ENCODE measurements at places on chromosomes 5 and 9.

- DNase-seq = no peak
Measured at GRCh38 chr5:125837866-125838265, 585.3 kb upstream of the GRAMD2B start.

GRCh38 chr5:93588352-93589151 is 5.5 kb downstream of the NR2F1 start:
- no peak for DNase-seq

- DNase-seq = no peak
Measured at GRCh38 chr5:90601468-90601867, 42.9 kb downstream of the ADGRV1 start.

GRCh38 chr5:154603953-154604679 is 126.1 kb upstream of the HAND1 start:
- DNase-seq = peak; percentile 47

GRCh38 chr9:109843641-109844040 is 63.6 kb downstream of the PALM2AKAP2 start:
- DNase-seq = no peak

DNA sequence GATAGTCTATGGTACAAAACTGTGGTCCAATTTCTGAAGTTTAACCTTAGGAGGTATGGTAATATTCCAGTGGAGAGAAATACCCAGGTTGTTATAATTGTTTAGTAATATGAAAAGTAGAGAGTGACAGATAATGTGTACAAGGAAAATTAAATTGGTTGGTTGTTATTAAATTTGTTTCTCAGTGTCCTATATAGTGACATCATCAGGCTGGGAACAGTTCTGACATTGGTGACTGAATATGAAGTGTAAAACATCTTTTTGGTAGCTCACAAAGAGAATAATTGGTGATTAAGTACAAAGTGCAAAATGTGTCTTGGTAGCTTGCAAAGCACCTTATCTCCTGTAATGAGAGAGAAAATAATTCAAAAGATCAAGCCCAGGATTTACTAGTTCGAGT is 1806.1 kb upstream of the CDH6 start:
- no peak for DNase-seq

DNA sequence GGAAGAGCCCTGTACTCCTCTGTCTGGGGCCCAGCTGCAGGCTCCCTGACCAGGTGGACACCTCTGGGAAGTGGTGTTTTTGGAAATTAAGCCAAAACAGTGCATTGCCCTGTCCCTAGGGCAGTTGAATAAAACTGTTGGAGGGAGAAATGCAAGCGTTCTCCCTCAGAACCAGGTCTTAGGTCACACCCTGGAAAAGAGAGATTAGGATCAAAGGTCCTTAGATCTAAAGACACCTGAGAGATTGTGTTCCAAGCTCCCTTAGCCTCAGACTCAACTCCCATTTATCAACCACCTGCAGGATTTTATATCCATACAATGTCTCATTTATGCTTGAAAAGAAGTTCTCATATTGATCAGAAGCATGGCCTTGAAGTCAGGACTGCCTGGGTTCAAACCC is 64.8 kb downstream of the PAPPA start:
- no peak for DNase-seq

DNA sequence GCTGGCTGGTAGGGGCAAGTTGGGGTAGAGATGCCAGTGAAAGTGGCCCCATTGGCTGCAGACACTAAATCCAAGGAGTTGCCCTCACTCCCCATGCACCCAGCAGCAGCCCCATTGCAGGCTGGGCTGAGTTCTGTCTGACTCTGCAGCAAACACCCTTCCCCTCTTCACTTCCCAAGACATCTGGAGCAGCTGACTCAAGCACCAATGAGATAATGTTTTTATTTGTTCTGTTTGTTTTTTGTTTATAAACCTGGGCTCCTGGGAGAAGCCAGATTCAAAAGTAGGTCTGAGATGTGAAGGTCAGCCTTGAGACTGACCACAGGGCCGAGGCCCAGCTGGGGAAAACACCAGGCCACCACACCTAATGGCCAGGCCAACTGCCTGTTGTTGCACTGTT is 545.9 kb upstream of the KLF4 start:
- DNase-seq = no peak

DNA sequence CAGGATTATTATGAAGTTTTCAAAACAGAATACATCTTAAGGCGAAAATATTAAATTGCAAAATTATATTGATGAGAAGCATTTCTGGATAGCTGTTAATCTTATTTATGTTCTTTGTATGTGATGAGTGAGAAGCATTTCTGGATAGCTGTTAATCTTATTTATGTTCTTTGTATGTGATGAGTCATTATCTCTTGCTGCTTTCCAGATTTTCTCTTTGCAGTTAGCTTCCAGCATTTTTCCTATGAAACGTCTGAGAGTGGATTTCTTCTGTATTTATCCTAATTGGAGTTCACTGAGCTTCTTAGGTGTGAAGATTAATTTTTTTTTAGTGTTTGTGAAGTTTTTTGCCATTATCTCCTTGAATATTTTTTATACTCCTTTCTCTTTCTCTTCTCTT is 8.2 kb downstream of the TMEM232 start:
- no peak for DNase-seq

DNA sequence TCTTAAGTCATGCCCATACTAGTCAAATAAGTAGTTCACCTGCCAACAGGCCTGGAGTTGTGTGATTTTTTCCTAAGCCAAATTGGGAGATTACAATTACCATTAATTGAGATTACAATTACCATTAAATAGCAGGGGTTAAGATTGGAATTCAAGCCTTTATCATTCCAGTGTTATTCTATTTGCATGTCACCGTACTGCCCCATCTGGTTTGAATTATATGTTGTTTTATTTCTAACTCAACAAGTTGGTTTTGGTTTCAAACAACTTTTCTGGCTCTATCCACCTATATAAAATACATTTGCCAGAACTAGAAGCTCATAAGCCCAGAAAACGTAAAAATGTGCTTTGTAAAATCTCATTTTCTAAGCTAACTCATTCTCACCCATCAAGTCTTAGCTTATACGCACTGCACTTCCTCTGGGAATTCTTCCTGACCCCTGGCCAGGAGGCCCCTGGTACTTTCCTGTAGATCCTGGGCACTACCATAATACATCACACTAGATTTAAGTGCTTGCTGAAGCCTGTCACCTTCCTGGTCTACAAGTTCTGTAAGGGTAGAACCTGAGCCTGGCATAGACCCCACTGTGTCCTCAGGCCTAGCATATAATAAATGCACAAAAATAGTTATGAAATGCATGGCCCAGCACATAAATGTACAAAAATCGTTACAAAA is 242.0 kb upstream of the TRPM3 start:
- peak; percentile 20 for DNase-seq

GRCh38 chr9:129610473-129611306 is 10.2 kb downstream of the C9orf50 start:
- DNase-seq = peak; percentile 70

- DNase-seq = no peak
Measured at GRCh38 chr9:89743216-89743572, 138.4 kb downstream of the GADD45G start.

GRCh38 chr5:169694091-169694625 is 57.1 kb downstream of the DOCK2 start:
- peak; percentile 15 for DNase-seq

- no peak for DNase-seq
Measured at GRCh38 chr5:67795781-67796477, 419.6 kb upstream of the PIK3R1 start.

GRCh38 chr9:11931109-11931508 is 762.1 kb upstream of the TYRP1 start:
- no peak for DNase-seq

DNA sequence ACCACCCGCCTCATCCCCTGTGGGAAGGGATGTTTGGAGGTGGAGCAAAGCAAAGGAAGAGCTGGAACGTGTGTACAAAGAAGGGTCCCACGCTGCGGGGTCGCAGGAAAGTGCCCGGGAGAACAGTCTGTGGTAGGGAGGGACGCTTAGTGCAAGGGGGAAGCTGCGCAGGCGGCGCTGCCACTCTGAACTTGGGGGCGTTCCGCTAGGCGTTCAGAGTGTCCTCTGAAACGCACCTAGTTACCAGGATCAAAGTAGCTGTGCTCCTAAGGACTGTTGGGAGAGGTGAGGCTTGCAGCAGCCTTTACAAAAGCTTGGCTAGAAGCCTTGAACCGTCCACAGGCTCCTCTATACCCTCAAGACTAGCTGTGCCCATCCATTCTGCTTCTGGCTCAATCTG is 29.3 kb upstream of the PDE8B start:
- no peak for DNase-seq

- no peak for DNase-seq
Measured at GRCh38 chr9:107886826-107887225, 397.3 kb upstream of the KLF4 start.

- no peak for DNase-seq
Measured at GRCh38 chr5:159566832-159567231, 236.5 kb upstream of the IL12B start.

- no peak for DNase-seq
Measured at GRCh38 chr5:58816181-58816731, 233.4 kb downstream of the RAB3C start.

- no peak for DNase-seq
Measured at GRCh38 chr5:39195198-39195826, 24.1 kb downstream of the FYB1 start.

GRCh38 chr9:520302-520701 is 305.6 kb downstream of the DOCK8 start:
- no peak for DNase-seq

GRCh38 chr5:173626505-173626820 is 10.0 kb upstream of the BOD1 start:
- DNase-seq = no peak

GRCh38 chr5:32504989-32505596 is 60.6 kb upstream of the ZFR start:
- peak; percentile 87 for DNase-seq

GRCh38 chr9:21070171-21070571 is 7.6 kb downstream of the IFNB1 start:
- DNase-seq = peak; percentile 94

- no peak for DNase-seq
Measured at GRCh38 chr9:17219261-17219660, 84.4 kb downstream of the CNTLN start.

GRCh38 chr9:115715666-115716065 is 437.9 kb upstream of the PAPPA start:
- no peak for DNase-seq

DNA sequence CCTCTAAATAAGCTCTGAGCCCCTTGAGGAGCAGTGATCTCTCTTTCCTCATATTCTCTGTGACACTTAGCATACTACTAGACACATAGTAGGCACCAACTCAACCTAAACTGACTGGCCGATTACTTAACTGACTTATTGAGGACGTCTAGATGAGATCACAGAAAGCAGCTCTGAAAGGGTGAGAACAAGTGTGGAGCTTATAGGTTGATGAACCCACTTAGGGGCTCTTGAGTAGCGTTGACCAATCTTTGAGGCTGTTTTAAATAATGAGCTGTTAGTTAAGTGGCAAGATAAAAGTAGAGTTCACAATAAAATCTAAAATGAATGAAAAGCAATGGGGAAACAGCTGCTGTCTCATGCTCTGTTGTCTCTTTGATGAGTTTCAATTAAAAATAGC is 124.7 kb upstream of the TNPO1 start:
- DNase-seq = no peak

- DNase-seq = peak; percentile 51
Measured at GRCh38 chr5:139636975-139637408, 11.2 kb upstream of the CXXC5 start.

- no peak for DNase-seq
Measured at GRCh38 chr5:68287631-68287975, 72.0 kb downstream of the PIK3R1 start.

- no peak for DNase-seq
Measured at GRCh38 chr5:1657161-1657741, 133.5 kb upstream of the LPCAT1 start.

DNA sequence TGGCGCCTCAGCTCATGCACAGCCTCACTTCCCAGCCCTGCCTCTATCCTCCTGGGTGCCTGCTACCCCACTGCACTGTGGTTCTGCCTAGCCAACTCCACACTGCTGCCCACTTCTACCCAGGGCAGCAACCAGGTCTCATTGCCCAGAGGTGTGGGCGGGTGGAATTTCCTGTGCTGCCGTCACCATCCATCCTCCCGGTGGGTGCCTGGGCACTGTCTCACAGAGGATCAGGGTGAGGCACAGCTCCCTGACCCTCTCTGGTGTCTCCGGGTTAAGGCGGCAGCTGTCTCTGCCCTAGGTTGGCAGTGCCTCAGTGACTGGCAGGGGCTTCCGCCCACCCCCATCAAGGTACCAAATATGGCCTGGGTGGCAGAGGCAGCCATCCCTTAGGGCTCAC is 4.3 kb upstream of the MTMR12 start:
- DNase-seq = no peak

- peak; percentile 88 for DNase-seq
Measured at GRCh38 chr5:143262393-143263174, 140.9 kb downstream of the NR3C1 start.

- DNase-seq = no peak
Measured at GRCh38 chr5:87190687-87191086, 77.0 kb upstream of the RASA1 start.

GRCh38 chr5:135034236-135034962 is 371 bp upstream of the PITX1 start:
- peak; percentile 65 for DNase-seq

DNA sequence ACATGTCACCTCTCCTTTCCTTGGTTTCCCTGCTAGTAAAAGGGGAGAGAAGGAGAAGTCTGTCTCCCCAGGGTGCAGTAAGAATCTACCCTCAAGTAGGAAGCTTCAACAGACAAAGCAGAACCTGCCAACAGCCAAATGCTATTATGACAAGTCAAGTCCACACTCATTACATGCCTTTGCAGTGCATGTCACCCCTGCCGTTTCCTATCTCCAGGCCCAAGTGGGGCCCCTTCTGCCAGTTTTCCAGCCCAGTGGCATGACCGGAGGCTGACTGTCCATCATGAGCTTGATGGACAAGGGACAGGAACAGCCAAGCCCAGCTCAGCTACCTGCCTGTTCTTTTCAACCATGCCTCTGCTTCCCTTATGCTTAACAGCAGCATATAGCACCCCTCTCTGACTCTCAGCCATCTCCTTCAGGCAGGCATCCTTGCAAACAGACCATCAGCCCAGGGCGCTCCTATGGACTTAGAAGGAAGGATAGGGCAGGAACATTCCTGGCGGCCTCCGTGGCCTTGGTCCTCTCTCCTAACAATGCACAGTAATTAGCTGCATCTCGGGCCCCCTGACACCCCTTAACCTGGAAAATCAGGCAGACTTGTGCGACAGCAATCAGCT is 107.2 kb upstream of the RAD23B start:
- DNase-seq = no peak

DNA sequence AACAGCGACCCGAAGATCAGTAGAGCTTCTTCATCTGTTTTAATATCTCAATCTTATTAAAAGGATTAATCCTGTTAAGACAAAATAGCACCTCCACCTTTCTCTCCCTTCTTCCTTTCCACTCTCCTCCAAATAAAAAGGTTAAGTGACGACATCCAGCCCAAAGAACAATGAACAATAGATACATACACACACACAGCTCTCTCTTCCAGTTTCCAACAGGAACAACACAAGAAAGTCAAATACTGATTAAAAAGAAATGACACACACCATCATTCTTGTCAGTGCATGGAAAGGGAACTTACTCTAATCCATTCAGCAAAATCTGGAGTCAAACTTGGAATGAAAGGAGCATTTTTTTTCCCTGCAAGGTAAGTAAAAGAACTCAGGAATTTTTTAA is 2.8 kb downstream of the ARL15 start:
- no peak for DNase-seq

Data from EL (cell line).